Substantia nigra (tissue), 51 donors: ENCODE measurements at places on chromosomes 1 and 21.

DNA sequence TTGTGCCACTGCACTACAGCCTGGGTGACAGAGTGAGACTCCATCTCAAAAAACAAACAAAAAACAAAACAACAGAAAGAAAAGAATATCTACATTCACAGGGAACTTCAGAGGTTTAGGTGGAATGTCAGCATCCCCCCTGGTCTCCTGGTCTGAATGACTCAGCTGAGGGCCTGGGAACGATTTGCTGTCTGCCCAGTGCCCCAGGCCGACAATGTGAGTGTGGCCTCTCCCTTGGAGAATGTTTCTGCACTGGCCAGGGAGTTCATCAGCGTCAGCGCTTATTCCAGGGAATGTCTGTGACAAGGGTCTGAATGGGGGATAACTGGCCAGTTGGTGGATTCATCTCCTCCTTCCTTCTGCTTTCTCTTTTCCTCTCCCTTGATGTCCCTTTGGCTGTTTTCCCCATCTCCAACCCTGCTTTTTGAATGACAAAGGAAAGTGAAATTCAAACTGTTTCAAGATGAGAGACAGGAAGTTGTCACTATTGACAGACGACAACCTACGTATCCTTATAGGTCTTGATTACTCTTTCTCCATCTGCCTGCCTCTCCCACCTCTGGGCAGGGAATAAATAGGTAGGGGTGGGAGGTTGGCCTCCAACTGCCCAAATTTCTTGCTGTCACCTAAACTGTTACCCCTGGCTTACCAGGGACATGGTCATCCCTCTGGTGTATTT, 213.1 kb downstream of the HHAT start:
- no peak for DNase-seq

- DNase-seq = no peak
Measured at GRCh38 chr1:162498496-162498810, 835 bp downstream of the UHMK1 start.

GRCh38 chr1:119631433-119632102, 16.5 kb downstream of the ZNF697 start:
- peak; percentile 8 for DNase-seq

GRCh38 chr1:180920702-180921101, 8.0 kb downstream of the KIAA1614 start:
- DNase-seq = no peak

- DNase-seq = no peak
Measured at GRCh38 chr1:91476533-91477217, 24.0 kb upstream of the CDC7 start.

DNA sequence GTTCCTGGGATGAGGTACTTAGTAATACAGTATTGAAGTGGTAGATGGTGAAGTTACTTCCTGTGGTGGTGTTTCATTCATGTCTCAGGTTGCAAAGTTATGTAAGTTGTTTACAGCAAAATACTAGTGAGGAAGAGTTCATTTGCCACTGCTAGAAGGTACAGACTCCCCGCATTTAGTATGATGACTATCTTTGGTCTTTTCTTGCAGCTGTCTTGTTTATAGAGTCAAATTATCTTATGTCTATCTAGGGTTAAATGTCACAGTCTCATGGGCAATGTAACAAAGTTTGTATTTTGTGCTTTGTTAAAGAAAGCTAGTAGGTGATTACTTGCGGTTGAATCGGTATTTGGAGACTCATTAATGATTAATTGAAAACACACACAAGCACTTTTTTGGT, 50.2 kb downstream of the LRRC8D start:
- DNase-seq = no peak

GRCh38 chr1:11100149-11100493, 452 bp upstream of the EXOSC10 start:
- DNase-seq = no peak

DNA sequence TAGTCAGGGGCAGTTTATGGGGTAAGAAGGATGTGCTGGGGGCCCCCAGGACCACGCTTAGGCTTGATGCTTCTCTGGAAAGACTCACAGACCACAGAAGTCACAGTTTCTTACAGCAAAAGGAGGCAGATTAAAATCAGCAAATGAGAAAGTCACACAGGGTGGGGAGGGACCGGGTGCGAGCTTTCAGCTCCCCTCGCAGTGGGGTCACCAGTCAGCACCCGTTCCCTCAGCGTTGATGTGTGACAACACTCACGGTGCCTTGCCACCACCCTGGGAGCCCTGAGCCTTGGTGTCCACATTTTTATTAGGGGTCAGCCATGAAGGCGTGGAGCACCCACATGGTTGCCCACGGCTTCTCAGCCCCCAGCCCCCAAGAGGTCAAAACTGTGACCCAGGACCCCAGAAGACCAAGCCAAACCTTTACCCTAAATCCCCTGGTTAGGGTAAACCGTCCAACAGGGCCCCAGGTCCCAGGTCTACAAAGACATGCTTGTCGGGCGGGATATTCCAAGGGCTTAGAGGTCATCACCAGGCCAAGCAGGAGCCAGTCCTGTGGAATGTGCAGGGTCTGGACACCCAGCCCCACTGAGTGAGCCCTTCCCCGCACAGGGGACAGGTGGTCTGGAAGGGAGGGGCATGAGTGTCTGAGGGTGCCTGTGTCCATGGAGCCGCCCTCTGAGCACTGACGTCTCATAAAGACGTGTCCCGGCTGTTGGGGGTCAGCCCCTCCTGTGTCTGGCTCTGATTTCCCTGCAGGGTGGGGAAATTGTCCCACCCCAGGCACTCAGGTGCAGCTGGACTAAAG, 64.5 kb upstream of the ABCG1 start:
- no peak for DNase-seq

DNA sequence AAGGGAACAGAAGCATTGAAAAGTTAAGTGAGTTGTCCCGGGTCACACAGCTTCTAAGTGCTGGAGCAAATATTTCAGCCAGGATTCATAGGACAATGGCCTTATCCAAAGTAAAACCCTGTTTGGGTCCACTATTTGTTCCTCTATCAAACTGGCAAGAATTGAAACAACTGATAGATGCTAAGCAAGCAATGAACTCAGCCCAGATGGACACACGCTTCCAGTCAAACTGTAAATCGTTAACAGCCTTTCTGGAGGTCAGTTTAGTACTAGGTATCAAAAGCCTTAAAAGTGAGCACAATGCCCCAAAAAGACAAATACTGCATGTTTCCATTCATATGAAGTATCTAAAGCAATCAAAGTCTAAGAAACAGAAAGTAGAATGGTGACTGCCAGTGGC, 779 bp upstream of the SVBP start:
- DNase-seq = no peak

GRCh38 chr21:27425172-27425571, 458.3 kb upstream of the ADAMTS5 start:
- DNase-seq = no peak

GRCh38 chr1:33339413-33339812, 18.5 kb upstream of the A3GALT2 start:
- no peak for DNase-seq

GRCh38 chr1:246435421-246436041, 71.5 kb downstream of the SMYD3 start:
- no peak for DNase-seq

DNA sequence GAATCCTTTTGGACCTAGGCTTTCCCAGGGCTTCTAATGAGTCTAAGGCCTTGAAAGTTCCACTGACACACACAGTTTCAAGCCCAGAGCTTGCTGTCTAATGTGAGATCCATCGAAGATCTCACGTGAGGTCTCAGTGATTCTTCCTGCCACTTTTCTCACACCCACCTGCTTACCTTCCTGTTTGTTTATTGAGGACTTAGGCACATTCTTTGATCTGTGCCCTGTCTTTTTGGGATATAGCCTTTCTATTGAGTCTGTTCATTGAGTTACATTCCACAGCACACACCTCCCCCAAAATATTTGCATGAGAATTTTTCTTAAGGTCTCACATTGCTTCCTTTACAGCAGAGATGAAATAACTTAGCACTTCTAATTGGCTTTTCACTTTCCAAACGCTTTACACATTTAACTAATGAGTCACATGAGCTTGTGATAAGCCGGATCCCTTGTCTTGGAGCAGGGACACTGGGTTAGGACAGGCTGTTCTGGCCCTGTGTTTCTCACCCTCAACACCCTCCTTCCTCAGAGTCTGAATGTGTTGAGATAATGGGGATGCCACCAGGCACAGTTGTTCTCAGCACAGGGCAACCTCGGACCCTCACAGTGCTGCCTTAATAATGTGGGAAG, 288.3 kb downstream of the TM2D1 start:
- no peak for DNase-seq

DNA sequence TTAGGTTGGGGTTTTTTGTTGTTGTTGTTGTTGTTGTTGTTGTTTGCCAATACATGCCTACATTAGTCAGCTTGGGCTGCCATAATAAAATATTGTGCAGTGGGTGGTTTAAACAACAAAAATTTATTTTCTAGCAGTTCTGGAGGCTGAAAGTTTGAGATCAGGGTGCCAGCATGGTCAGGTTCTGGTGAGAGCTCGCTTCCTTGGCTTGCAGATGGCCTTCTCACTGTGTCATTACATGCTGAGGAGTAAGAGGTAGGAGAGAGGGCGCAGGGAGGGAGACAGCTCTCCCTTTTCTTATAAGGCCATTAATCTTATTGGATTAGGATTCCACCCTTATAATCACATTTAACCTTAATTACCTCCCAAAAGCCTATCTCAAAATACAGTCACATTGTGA, 52.7 kb downstream of the DIRAS3 start:
- no peak for DNase-seq

GRCh38 chr21:46598581-46599572, 6.0 kb downstream of the S100B start:
- DNase-seq = no peak

DNA sequence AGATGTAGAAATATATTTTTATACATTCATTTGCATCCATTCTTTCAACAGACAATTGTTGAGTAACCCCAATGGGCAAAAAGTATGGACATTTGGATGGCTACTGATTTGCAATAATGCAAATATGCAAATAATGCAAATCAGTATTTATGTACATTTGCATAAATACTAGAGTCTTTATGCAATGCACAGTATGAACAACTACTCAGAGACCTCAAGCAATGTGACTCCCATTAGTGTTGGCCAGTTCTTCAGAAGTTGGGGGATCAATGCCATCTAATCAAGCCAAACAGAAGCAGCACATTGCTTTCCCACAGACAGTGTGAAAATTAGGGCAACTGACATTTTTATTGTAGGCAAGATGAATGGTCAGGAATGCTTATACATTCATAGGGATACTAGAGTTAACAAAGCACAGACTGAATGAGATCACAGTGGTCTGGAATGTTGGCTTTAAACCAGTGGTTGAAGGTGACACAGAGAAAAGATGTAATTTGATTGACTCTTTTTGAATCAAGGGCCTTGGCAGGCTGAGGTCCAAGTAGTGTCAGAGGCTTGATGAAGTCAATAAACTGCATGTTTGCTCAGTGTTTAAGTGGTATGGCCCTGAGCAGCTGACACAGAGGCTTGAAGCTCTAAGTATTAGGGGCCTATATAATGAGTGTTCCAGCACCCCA, 256.6 kb downstream of the CTH start:
- no peak for DNase-seq

DNA sequence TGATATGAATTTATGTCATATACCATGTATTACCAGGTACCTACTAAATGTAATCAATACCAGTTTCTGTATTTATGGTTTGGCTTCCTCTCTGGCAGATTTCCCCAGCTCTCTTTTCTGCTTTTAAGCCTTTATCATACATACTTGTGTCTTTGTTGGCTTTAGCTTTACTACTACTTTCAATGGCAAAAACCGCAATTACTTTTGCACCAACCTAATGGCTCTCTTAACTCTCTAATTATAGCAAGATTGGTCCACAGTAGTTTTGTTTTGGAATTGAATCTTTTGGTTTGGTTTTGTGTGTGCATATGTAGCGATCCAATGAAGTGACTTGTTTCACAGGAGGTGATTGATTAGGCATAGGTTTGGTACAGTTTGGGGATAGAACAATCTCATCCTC, 93.6 kb downstream of the ATG4C start:
- DNase-seq = no peak

GRCh38 chr1:10530756-10531495, 56.2 kb downstream of the PEX14 start:
- DNase-seq = no peak

- DNase-seq = no peak
Measured at GRCh38 chr1:70807088-70807664, 240.4 kb downstream of the PTGER3 start.
